ENCODE measurements at places on chromosomes 7 and 10. TPM values are rescaled to one million over a fixed set of nuclear protein-coding genes. Genes with fewer than 3 reads are reported as not detected.

SLC13A1 gene
- not detected for total RNA-seq

DNA sequence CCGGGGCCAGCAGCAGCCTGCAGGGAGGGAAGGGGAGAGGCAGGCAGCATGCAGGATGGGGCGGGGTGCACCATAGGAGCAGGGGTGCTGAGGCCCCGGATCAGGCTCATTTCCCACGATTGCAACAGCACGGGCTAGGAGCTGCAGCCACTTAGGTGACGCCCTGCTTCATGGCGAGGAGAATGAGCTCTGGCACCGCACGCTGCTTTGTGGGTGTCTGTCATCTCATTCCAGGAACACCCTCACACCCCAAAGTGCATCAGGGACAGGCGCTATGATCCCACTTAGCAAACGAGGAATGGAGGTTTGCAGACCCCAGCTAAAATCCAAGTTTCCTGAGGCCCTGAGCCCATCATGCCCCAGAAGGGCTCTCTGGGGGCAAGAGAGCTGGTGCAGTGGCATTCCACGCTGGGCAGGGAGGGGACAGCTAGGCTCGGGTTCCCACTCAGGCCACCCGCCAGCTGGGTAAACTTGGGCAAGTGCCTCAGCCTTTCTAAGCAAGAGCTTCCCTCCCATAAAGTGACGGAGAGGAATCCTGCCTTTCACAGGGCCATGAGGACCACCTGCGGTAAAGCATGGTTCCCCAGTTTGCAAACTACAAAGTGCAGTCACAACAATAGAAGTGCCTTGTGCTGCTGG is 9.3 kb downstream of the KCNH2 start:
- H3K36me3 ChIP-seq: no peaks in the 10 kb centered on the region
- no peak overlapping the region for H3K27ac ChIP-seq
- H3K4me1 ChIP-seq: no peaks in the 10 kb centered on the region
- H3K4me3 ChIP-seq: no peak overlapping the region
- DNase-seq: no peak
- H3K27me3 ChIP-seq: no peaks in the 10 kb centered on the region

DNA sequence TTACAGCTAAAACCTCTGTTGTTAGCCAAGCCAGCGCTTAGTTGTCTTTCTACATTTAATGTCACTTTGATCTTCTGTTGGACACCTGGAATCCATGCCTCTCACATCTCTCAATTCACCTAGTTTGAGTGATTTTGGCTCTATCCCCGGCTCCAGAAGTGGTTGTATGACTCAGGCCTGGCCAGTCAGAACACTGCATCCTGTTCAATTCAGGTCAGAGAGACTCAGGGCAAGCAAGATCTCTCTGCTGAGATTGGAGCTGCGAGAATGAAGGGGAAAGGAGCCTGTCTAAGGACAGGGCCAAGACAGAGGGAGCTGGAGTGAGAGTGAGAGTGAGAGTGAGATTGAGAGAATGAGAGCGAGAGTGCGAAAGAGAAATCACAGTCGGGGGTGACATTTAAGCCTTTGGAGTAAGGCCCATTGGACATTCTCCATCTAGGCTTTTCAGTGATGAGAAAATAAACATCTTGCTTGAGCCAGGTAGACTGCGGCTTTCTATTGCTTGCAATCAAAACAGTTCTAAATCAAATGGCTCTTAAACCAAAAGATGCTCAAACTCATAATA is 83.3 kb upstream of the DYNC1I1 start:
- no peak overlapping the region for H3K27ac ChIP-seq
- H3K27me3 ChIP-seq: no peaks in the 10 kb centered on the region
- H3K36me3 ChIP-seq: no peaks in the 10 kb centered on the region
- H3K4me1 ChIP-seq: no peaks in the 10 kb centered on the region

DNA sequence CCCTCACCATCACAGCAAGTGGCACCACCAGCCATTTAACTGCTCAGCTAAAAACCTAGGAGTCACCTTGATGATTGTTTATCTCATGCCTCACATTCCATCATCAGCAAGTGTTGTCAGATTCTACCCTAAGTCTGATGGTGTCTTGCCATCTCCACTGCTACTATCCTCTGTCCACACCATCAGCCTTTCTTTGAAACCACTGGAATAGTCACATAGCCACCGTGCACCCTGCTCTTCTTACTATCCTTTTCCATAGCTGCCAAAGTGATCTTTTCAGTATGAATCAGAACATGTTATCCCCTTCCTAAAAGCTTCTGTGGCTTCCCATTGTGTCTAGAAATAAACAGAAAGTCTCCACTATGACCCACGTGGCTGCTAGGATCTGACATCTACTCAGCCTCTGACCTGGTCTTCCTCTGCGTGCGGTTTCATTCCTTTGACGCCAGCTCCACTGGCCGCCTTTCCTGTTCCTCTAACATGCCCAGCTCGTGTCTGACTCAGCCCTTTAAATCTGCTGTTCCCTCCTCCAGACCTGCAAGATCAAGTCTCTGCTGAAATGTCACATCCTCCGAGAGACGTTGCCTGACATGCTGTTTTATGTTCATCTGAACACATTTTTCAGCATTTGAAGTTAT is 16.5 kb upstream of the CHN2 start:
- no peak for DNase-seq
- H3K36me3 ChIP-seq: no peaks in the 10 kb centered on the region
- H3K27me3 ChIP-seq: no peaks in the 10 kb centered on the region
- no peak overlapping the region for H3K27ac ChIP-seq
- H3K4me1 ChIP-seq: no peaks in the 10 kb centered on the region
- H3K4me3 ChIP-seq: no peak overlapping the region

DNA sequence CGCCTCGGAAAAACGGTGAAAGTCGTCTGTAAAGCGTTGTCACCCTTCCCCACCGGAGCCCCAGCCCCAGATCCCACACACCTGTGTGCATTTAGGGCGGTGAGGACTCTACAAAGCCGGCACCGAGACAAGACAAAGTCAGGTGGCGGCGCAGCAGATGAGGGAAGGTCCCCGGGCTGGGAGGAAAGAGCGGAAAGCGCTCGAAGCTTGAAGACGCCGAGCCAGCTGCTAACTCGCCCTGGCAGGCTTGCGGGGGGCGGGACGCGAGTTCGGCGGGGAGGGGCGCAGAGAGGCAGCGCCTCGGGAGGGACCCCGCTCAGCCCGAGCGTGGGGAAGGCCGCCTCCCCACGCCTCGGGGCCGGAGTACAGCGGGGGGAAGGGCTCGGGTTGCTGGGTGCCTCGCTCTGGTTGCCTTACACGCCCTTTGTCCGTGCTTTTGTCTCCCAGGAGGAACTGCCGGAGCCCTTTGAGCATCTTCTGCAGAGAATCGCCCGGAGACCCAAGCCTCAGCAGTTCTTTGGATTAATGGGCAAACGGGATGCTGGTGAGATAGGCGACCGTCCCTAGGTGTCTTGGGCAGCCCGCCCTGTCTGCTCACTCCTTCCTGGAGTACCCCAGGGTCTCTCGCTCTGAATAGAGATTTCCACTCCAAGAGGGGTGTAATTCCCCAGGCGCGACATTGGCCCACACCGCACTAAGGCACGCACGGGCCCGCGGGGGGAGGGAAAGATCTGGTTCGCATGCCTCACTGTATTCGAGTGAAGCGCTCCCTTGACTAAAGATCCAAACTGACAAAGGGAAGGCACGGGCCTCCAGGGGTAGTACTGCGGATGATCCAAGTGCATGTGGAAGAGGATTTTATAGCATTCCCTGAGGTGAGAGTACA is 1.6 kb downstream of the TAC1 start:
- no peaks in the 10 kb centered on the region for H3K4me1 ChIP-seq
- H3K36me3 ChIP-seq: no peaks in the 10 kb centered on the region
- H3K27me3 ChIP-seq: peaks cover 4% of the 10 kb centered on the region
- H3K4me3 ChIP-seq: no peak overlapping the region

DNA sequence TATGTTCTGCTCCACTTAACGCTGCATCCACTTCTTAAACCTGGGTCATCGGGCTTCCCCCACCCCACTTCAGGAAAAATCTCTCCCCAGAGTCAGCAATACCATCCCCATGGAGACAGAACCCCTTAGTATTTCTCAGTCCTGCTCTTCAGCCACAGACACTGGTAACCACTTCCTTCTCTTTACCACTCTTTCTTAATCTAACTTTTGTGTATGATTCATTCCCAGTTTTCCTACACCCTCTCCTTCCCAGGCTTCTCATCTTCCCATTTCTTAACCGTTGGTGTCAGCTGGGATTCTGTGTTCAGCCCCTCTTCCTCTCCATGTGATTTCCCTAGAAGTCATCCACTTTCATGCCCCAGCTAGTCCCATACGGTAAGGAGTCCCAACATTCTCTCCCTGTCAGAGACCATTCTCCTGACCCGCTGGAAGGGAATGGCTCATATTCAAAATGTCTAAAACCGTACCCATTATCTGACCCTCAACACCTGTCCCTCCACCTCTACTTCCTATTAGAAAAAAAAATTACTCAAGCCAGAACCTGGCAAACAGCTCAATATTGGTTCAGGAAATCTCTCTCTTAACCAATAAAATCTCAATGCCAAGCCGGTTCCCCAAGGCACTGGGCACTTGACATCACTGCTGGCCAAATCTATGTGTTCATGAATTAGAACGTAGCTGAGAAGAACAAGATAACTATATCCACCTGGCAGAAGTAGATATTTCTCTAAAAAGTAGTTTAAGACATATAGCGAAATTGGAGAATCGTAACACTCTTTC is 89.4 kb downstream of the DGKI start:
- H3K27ac ChIP-seq: no peak overlapping the region
- H3K27me3 ChIP-seq: no peaks in the 10 kb centered on the region
- H3K4me3 ChIP-seq: no peak overlapping the region
- no peaks in the 10 kb centered on the region for H3K36me3 ChIP-seq
- no peaks in the 10 kb centered on the region for H3K4me1 ChIP-seq

Measured in naive thymus-derived CD4-positive, alpha-beta T cell (primary cell).